Lung microvascular endothelial cell (primary cell): ENCODE measurements at places on chromosomes 3 and 15. TPM values are rescaled to one million over a fixed set of nuclear protein-coding genes. Genes with fewer than 3 reads are reported as not detected.

GRCh38 chr3:6567241-6567640 lies 293.7 kb upstream of the GRM7 start:
- DNase-seq = no peak

SLC22A14 gene
- total RNA-seq = not detected in 2 replicates

- no peak for DNase-seq
These were observed 66.9 kb downstream of the CEP63 start for GRCh38 chr3:134552784-134553183.

- no peak for DNase-seq
These were observed 20.8 kb downstream of the PLXNA1 start for GRCh38 chr3:127003601-127004280.

DNA sequence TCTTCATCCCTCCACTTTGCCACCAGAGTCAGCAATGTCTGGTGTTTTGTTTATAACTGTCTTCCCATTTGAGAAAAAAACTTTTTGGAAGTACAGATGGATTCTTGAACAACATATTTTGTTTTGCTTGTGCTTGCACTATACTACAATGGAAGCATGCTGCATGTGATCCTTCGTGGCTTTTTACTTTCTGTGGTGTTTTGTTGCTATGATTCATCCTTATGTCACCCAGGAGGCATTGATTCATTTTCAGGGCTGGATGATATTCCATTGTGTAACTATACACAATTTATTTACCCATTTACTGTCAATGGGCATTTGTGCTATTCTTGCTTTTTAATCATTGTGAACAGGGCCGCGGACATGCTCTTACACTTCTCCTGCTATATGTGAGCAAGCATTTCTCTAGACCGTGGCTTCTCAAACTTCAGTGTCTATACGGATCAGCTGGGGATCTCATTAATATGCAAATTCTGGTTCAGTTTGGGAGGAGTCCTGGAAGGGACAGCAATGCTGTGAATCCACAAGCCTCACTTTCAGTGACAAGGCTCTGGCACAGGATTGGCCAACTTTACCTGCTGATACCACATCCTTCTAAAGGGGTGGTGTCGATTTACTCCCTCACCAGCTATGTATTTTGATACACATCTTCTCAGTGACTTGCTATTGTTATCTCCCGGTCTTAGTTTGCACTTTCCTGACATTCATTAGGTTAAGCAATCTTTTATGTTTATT lies 65.9 kb downstream of the POLR2M start:
- peak; percentile 27 for DNase-seq

- no peak for DNase-seq
These were observed 61.8 kb downstream of the ZDHHC19 start for GRCh38 chr3:196149375-196149774.

CAPN3 gene
- 0.22 and 0.60 TPM in 2 replicates for total RNA-seq

ENTPD3 gene
- not detected in 2 replicates for total RNA-seq
